Suppressor macrophage treated with lipopolysaccharide for 1 hour (primary cell): ENCODE measurements at places on chromosomes 3 and 15.

GRCh38 chr3:65597226-65597951 is 441.3 kb downstream of the MAGI1 start:
- no peak for DNase-seq

GRCh38 chr3:191303596-191303995 is 25.6 kb upstream of the CCDC50 start:
- no peak for DNase-seq

- no peak for DNase-seq
Measured at GRCh38 chr3:107990433-107990832, 100.4 kb downstream of the CD47 start.

DNA sequence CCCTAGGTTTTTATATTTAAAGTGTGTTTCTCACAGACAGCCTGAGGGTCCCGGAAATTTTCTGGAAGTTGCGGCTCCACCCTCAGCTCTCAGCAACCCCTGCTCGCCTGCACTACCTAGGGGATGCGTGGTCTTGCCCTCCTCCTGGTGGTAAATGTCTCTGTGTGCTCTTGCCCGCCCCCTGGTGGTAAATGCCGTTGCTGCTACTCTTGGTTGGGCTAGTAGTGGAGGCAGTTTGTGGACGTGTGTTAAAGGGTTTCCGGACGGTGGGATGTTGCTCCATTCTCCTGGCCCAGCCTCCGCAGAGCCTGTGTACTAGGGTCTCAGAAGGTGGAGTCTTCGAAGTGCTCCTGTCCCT is 27.4 kb downstream of the STOML1 start:
- peak; percentile 81 for DNase-seq

GRCh38 chr15:62506217-62506805 is 341.2 kb upstream of the C2CD4B start:
- no peak for DNase-seq

GRCh38 chr3:7407107-7407506 is 546.2 kb downstream of the GRM7 start:
- no peak for DNase-seq

- DNase-seq = no peak
Measured at GRCh38 chr3:158456114-158456513, 114.9 kb upstream of the MLF1 start.

DNA sequence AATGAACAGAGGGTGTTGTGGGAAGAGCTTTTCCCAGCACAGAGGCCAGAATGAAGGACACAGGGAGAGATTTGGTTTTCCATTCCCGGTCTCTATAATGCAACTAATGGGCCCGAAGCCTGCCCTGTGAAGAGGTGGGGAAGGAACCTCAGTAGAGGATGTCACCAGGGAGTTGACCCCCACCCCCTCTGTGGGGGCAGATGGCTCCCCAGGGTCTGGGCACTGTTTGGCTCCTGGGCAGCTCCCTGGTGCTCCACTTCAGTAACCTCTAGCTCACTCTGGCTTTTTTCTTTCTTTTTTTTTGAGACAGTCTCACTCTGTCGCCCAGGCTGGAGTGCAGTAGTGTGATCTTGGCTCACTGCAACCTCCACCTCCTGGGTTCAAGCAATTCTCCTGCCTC is 109.1 kb upstream of the DLG1 start:
- DNase-seq = no peak

- DNase-seq = no peak
Measured at GRCh38 chr3:170734735-170735065, 135.3 kb downstream of the RPL22L1 start.

GRCh38 chr15:68148039-68148438 is 57.1 kb downstream of the CALML4 start:
- DNase-seq = peak; percentile 54

- no peak for DNase-seq
Measured at GRCh38 chr3:42276141-42277132, 10.5 kb upstream of the CCK start.

GRCh38 chr3:9124730-9125129 is 124.7 kb downstream of the SRGAP3 start:
- DNase-seq = no peak

GRCh38 chr3:188191460-188191859 is 37.5 kb downstream of the LPP start:
- no peak for DNase-seq

DNA sequence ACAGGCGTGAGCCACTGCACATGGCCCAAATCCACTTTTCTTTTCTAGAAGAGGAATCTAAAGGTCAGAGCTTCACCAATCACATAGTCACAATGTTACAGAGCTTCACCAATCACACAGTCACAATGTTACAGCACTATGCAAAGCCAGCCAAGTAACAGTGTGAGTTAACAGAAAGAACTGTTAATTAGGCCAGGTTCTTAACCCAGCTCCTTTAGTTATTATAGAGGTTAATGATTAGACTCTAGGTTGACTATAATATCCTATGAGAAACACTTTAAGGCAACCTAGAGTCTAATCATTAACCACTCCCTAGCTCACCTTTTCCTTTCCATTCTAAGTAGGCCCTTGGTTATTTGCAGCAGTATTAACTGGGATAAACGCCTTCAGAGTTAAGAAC is 54.0 kb downstream of the TASOR start:
- no peak for DNase-seq

GRCh38 chr3:172869784-172870518 is 119.4 kb downstream of the ECT2 start:
- peak; percentile 10 for DNase-seq

- no peak for DNase-seq
Measured at GRCh38 chr15:88230823-88231222, 25.7 kb downstream of the NTRK3 start.

- no peak for DNase-seq
Measured at GRCh38 chr3:105933871-105934270, 65.1 kb upstream of the CBLB start.

DNA sequence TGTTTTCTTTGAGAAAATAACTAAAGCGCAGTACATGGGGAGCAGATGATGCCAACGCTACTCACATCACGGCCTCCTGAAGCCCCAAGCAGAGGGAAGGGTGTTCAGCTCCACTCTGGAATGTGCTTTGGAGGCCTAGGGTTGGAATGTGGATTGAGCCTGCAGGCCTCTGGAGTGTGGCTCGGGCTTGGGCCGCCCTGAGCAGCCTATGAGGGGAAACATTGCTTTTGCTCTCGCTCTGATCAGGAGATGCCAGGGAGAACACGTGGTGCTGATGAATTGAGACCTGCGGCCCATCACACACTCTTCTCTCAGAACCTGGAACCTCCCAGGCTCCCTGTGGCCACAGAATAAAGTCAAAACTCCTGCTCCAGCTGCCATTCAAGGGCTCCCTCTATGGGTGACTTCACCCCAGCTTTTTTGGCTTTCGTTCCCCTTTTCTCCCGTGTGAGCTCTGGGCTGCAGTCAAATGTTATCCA is 23.3 kb downstream of the CCDC13 start:
- DNase-seq = peak; percentile 71

DNA sequence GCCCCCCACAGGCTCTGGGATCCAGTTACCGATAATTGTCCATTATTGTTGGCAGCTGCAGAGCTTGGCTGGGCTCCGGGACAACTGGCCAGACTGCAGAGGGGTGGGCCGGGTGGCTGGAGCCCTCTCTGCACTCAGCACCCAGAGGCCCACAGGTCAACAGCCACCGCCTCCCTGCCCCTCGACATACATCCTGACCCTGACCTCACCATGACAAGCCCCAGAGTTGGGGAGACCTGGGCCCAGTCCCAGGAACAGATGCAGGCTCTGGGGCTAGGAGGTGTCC is 22.4 kb downstream of the PTH1R start:
- no peak for DNase-seq

DNA sequence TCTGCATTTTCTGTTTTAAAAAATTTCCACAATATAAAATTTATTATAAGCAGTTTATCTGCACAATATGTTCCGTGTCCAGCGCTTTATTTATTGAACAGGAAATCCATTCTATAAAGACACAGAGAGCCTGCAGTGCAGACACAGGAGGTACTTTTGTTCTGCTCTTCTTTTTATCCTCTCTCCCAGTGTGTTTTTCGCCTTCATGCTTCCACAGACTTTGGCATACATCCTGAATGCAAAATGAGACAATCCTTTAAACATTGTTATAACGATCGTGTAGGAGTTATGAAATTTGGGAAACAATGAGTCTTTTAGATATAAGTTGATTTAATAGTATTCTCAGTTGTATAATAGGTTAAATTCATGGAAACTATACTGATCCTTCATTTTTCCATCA is 749.2 kb downstream of the NAALADL2 start:
- no peak for DNase-seq

DNA sequence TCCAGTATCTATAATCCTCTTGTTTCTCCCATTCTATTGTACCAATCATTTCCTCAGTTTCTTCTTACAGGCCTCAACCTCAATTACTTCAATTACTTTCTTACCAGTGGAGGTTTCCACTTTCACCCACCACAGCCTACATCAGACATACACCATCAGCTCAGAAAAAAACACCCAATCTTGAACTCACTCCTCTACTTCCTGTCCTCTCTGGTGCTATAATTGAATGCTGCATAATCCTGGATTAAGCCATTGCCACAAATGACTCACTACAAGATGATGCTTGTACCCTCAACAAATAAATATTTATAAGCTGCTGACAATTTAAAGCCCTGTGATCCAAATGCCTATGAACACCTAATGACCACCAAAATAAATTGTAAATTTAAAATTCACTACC is 18.5 kb downstream of the RYK start:
- DNase-seq = peak; percentile 63

DNA sequence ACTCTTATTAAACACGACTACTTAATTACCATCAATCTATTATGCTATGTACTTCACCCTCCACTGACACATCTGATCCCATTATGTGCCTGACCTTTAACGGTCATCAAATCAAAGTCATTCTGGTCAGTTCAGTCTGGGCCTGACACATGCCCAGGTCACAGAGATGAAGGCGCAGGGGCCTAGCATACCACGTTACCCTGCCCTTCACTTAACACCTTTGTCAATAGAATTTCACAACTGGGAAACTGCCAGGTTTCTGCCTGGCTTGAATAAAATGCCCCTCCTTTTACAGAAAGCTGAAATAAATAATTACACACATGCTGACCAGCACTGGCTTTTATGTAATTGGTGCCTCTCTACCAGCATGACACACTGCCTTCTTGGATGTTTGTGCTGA is 39.5 kb downstream of the MECOM start:
- DNase-seq = no peak

GRCh38 chr3:3800080-3800455 is 837 bp downstream of the LRRN1 start:
- no peak for DNase-seq

DNA sequence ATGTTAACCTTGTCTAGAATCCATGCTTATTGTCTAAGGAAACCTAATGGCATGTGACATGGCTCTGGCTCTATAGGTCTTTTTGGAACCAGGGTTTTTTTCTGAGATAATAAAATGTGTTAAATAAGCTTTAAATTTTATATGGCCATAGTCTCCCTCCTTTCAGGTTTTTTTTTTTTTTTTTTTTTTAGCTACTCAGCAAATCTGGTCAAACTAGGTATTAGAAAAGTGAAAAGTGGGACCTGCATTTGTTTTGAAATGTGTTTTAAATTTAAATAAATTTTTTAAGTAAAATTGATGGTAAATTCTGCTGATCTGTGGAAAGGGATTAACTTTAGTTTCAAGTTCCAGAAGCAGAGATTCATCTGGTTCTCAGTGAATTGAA is 52.1 kb upstream of the NANOGP8 start:
- DNase-seq = no peak

DNA sequence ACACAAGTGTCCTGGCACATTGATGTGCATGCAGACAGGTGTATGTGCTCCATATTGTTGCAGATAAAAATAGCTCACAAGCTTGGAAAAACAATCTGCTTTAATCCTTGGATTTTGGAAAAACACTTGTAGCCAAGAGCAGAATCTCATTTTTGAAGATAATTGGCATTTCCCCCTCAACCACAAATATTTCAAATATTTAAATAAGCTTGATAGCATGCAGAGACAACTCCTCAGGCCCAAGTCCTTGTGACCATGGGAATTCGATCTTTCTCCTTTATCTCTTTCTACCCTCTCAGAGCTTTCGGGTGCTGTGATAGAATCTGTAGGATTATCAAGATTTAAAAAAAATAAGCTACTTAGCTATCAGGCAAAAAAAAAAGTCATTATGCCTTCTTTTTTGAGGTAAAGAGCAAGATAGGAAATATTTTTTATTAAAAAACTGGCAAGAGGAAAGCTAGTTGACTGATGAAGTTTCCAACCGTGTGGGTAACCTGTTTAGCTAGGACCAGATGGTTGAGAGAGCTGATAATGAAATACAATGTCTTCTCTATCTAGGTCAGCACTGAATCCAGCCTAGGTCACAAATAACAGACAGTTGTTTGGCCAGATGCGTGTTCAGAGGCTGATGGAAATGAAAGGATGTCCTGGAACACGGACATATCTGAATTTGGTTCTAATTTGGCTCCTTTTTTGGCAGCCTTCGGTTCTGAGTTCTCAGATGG is 54.9 kb upstream of the SNRK start:
- no peak for DNase-seq

DNA sequence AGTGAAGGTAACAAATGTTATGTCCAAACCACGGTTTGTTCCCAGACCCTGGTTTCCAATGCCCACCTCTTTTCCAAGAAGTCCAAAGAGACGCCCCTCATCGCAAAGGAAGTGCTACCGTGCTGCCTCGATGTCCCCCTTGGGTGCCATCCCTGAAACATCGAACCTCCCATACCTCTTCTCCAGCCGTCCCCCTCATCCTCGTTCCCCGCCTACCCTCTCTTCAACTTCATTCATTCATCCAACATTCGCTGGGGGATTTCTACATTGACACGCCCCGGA is 467 bp downstream of the TIPIN start:
- no peak for DNase-seq

DNA sequence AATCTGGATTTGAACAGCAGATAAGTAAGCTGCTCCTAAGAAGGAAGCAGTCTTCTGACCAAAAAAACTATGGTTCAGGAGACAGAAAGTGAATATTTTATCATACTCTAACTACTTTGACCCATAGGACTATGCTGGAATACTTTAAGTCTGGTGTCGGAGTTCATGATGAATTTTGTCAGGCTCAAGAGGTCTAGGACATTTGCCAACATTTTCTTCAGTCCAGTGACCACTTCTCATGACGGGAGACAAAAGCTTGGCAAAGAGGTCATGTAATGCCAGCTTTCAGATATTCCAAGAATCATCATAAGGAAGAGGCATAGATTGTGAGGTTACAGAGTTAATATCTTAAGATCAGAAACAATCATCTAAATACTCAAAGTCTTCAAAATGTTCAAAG is 20.5 kb upstream of the DCBLD2 start:
- DNase-seq = no peak
